ENCODE measurements at places on chromosomes 16 and 17.

DNA sequence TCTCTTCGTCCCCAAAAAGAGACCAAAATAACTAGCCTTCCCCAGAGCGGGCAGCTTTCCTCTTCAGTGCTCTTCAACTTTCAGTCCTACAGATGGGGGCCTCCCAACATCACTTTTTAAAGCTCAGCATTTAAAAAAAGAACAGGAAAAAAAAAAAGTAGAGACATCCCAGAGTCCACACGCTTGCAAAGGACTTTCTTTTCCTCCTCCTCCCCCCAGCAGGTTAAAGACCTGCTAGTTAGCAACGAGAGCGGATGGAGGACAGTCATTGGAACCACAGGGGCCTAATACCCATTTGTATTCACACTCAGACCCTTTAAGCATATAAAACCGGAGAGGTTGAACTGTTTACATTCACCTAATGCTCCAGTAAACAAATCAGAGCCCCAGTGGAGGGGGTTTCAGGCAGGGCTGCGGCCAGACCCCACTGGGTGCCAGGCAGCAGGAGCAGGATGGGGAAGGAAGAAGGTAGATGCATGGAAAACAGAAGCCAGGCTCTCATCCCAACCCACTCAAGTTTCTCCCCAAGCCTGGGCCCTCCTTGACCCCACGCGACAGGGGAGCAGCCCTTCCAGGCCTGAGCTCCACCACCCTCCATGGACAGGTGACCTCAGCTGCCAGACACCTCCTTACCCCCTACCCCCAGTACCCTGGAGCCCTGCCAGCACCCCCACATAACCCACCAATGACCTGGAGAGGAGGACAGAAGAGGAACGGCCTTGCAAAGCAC lies 15.2 kb downstream of the ZFHX3 start:
- no peak for DNase-seq

GRCh38 chr17:16977932-16978331 lies 6.0 kb upstream of the TNFRSF13B start:
- DNase-seq = no peak

DNA sequence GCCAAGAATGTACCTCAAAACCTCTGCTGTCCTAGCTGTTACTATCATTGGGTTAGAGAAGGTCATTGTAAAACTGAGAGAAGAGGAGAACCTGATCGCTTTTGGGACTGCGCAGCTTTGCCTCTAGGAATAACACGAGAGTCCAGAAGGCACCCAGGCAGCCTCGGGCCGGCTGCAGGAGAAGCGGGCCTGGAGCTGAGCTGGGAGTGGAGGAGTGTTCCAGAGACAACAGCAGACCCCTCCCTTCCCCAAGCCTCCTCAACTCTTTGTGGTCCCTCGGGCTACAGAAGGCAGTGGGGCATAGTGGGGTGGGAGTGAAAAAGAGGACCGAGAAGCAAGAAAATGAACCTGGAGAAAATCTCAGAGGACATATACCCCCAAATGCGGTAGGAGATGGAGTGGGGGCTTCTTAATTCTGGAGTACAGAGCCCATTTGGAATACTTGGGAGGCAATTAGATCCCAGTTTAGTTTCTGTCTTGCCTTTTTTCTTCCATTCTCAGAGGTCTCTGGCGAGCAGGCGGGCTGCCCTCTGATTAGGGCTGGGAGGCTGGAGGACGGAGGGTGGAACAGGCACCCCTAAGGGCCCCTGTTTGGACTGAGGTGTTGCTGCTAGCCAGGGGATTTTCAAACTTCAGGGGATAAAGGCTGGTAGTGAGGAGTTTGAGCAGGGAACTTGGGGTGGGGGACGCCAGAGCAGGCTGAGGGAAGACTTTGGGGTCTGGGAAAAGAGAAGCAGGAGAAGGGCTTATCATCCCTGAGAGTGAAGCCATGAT lies 13.3 kb upstream of the HOXB2 start:
- DNase-seq = no peak

GRCh38 chr16:69423189-69423588 lies 1.2 kb upstream of the CYB5B start:
- DNase-seq = no peak

DNA sequence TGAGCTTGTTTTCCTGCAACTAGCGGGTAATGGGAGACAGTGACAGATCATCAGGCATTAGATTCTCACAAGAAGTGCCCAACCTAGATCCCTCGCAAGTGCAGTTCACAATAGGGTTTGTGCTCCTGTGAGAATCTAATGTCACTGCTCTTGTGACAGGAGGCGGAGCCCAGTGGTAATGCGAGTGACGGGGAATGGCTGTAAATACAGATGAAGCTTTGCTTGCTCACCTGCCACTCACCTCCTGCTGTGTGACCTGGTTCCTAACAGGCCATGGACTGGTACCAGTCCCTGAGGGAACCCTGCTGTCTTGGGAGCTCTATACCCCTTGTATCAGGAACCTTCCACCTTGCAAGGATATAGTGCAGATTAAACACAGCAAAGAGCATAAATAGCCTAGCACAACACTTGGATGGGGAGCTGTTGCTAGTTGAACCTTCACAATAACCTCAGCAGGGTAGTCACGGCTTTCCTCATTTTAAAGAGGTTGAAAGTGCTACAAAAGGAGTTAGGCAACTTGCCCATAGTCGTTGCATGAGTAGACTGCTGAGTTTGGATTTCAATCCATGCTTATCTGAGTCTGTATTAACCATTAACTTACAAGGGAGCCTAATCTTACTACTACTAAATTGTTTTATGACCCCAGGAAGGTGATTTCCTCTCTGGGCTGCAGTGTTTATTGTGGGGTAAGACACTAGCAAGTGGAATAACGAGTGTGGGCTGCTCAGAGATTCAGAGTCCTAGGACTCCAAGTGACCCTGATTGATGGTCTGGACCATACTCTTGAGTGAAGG lies 156.6 kb upstream of the ZFHX3 start:
- DNase-seq = no peak

DNA sequence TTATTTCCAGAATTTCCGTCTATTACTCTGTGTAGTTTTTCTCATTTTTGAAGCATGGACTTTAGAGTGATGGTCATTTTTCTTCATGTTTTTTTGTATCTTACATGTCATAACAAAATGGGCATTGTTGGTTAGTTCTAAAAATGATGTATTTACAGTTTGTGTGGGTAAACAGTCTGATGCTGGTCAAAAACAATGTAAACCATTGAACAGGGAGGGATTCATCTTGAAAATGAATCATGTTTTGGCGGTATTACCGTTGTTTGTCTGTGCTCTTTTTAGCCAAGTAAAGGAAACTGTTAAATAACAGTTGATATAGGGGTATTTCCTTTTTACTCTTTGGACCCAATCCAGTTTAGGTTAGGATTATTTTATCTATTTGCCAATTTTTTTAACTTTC lies 315.8 kb downstream of the BCAS3 start:
- DNase-seq = no peak

DNA sequence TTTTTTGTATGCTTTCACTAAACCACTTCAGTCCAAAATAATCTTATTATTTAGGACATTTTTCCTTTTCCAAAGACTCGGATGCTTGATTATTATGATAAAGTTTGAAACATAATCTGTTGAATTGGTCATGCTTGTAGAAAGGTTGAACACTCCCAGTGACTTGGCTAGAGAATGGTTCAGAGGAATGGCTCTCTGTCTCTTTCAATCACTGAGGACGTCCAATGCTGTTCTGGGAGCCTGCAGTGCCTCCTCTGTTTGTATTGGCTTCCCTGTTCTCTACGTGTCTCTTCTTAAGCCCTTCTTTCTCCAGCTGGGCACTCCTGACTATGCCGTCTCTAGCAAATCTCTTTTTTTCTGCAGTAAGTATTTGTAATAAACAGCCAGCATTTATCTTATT lies 369.0 kb upstream of the DYNLRB2 start:
- DNase-seq = no peak
